ENCODE measurements at places on chromosomes 12 and 14.

DNA sequence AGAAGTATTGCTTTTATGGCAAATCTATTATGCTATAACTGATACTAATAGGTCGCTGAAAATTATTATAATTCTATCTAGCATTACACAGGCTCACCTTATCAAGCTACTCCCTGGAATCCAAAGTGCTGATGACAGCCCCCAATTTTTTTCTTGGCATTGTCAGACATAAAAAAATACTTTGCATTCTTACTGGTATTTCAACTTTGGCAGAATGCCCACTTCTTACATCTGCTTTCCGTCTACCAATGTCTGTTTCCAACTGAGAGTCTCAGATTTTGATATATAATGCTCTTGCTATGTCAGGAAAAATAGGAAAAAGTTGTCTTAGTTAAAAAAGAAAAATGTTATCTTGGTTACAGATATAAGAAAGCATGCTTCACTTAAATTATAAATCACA lies 615.4 kb downstream of the C12orf50 start:
- DNase-seq: peak; percentile 27

GRCh38 chr12:72468505-72468904 lies 196.3 kb downstream of the TRHDE start:
- DNase-seq: no peak

GRCh38 chr14:71721791-71722190 lies 210.4 kb upstream of the RGS6 start:
- no peak for DNase-seq

DNA sequence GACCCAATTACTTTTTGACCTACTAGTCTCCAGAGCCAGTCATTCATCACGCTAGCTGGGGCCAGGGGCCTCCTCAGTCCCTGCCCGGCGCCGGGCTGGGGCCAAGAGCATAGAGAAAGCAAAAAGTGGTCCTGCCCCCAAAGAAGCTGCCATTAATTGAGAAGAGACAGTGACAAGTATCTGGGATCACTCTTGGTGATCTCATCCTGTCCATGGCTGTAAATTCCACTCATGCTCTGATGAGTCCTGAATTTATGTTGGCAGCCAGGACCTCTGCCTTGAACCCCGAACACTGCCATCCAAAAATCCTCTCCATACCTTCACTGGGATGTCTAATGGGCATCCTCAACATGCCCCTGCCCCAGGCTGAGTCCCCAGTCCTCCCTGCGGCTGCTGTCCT lies 34.4 kb upstream of the DLK1 start:
- DNase-seq: no peak

- DNase-seq: no peak
These were observed 34.1 kb downstream of the CYP46A1 start for GRCh38 chr14:99718031-99718810.

DNA sequence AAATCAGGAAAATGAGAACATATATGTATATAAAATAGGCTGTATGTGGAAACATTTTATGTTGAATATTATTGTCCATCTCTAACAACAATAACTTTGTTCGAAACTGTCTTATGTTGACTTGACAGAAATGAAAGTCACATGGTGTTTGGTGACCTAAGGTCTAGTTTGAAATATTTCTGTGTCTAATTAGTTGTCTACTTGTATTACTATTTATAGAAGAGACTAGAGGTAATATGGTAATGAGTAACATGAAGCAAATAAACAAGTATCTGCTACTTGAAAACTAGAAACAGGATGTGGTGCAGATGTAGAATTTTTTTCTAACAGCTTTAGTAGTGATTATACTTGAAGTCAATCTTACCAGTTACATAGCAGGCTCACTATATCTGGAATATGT lies 3.9 kb downstream of the GPHN start:
- DNase-seq: no peak

- no peak for DNase-seq
These were observed 148.7 kb downstream of the DYRK2 start for GRCh38 chr12:67797185-67797741.

- DNase-seq: no peak
These were observed 8.3 kb upstream of the ERBB3 start for GRCh38 chr12:56071648-56072047.

DNA sequence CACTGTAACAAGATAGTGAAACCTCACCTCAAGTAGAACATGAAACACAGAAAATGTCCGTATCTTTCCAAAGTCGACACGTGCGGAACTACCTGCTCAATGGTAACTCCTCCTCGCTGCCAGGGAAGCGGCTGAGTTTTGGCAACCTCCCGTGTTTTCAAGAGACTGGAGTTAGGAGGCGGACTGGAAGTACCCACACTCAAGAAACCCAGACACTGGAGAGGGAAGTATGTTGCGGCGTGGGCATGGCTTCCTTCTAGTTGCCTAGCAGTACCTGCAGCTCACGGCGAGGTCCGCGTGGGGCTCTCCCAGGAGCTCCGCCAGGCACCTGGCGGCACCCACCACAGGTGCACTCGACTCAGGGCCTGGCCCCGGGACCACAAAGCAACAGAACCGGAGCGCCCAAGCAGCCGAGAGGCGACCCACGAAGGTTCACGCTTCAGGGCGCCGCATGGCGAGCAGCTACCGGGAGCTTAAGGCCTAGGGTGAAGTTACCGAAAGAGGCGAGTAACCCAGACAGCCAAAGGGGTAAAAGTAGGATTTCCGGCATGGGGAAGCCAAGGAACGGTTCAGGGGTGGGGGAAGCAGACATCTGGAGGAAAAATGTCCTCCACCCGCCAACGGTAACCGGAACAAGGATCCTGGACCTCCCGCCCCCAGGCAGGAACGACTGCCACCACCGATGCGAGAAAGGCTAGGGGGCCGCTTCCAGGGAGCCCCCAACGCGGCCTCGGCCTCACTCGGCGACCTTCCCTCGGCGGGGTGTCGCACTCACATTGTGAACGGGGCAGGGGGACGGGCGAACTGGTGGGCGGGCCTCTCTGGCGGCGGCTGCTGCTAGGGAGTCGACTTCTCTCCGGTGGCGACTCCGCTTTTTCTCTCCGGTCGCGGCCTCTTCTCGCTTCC lies 608 bp downstream of the PTGES3 start:
- peak; percentile 37 for DNase-seq

DNA sequence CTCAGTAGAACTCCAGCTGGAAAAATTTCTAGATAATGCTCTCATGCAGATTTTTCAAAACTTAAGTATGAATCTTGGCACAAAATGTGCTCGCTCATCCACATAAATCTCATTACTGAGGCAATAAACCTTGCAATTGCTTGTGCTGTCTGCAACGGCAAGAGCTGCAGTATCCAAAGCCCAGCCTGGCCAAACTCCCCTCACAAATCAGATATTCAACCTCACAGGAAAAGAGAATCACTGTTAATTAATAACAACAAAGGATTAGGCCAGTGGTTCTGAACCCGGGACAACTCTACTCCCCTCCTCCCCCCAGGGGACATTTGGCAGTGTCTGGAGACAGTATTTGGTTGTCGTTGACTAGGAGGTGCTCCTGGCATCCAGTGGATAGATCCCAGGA lies 19.2 kb upstream of the CORO1C start:
- DNase-seq: peak; percentile 69

DNA sequence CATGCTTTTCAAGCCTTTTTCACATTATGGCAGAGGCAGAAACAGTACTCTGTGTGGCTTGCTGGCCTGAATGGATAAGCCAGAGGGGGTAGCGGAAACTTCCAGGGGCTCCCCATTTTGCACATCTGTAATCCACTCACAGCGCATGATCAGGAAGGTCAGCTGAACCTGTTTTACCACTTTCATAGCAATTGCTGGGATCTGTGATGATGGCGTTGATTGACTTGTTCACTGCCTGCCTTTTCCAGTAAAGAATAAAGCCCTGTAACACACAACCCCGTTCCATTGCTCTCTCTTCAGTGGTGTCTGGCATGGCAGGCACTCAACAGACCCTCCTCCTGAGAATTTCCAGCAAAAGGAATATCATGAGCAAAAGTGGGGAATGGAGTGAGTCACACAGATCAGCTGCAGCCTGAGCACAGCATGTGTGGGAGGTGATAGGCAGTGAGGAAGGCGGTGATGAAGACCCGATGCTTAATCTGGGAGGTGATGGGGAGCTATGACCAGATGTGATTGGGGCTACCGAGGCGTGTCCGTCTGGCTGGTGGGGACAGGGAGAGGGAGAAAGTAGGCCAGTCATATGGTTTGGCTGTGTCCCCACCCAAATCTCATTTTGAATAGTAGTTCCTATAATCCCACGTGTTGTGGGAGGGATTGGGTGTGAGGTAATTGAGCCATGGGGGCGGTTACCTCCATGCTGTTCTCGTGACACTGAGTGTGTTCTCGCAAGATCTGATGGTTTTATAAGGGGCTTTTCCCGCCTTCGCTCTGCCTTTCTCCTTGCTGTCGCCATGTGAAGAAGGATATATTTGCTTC lies 44.7 kb upstream of the CHST11 start:
- no peak for DNase-seq

GRCh38 chr14:35934499-35934898 lies 108.4 kb downstream of the BRMS1L start:
- DNase-seq: no peak

- DNase-seq: no peak
These were observed 88.6 kb downstream of the NINJ2 start for GRCh38 chr12:574475-575128.

GRCh38 chr14:39218171-39218769 lies 15.4 kb upstream of the MIA2 start:
- DNase-seq: no peak

- no peak for DNase-seq
These were observed 38.9 kb downstream of the KCNC2 start for GRCh38 chr12:75170640-75171185.

- DNase-seq: no peak
These were observed 16.4 kb downstream of the NR1H4 start for GRCh38 chr12:100490056-100490455.

GRCh38 chr12:51972849-51973273 lies 21.4 kb downstream of the ACVR1B start:
- DNase-seq: no peak

GRCh38 chr14:94278731-94279130 lies 14.3 kb downstream of the SERPINA10 start:
- DNase-seq: no peak

DNA sequence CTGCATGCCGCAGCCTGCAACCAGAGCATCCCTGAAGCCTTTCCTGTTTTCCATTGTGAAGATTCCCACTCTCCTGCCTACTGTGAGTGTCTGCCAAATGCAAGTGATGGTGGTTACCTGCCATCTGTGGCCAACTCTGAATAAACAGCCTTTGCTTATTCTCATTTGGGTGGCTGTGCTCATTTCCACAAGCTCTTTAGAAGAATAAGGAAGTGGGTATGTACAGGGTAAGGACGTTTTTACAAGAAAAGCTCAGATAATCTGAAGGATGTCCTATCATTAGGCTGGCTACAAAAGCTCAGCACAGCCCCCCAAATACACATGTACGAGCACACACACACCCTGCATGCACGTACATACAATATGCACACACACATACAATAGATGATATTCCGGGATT lies 7.3 kb upstream of the RNASE1 start:
- no peak for DNase-seq

DNA sequence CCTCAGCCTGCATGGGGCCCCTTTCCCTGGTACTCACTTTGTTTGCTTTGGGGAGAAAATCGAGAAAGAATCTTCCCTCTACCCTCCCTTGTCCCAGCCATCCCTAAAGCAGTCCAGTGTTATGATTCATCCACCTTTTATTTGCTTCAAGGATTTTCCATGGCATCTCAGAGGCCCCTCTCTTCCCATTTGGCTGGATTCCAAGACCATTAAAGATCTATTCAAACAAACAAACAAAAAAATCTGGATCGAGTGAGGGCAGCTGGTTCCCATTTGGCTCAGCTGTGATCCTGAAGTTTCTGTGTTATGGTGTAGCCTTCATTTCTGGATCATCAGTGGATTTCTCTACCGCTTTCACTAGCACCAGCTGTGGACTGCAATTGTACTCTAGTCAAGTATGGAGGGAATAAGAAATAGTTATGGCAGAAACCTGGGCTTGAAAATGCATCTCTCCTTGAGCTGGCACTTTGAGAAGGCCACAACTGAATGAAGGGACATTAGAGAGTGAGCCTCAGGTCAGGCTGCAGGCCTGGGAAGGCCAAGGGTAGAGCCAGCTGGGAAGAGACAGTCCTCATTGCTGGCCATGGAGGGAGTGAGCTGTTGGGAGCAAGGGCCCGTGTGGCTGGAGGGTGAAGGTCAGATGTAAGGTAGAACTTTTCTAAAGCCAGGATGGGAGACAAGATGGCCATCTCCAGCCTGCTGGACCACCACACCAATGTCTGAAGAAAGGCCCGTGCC lies 13.7 kb downstream of the KRT71 start:
- peak; percentile 27 for DNase-seq

DNA sequence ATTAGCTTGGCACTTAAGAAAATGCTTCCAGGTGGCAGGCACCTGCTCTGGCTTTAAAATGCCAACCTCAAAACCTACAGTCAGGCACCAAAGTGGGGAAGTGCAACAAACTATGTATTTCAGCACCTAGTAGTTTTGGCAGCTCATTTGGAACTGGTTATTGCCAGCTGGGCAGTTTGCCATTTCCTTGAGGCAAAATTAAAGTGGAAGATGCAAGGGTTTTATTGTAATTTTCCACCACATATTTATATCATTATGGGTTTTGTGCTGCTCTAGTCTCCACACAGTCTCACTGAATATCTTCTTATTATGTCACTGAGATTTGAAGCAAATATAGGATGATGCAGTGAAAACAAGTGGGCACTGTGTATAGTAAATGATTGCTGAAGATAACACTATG lies 117.0 kb downstream of the PRKD1 start:
- DNase-seq: no peak

DNA sequence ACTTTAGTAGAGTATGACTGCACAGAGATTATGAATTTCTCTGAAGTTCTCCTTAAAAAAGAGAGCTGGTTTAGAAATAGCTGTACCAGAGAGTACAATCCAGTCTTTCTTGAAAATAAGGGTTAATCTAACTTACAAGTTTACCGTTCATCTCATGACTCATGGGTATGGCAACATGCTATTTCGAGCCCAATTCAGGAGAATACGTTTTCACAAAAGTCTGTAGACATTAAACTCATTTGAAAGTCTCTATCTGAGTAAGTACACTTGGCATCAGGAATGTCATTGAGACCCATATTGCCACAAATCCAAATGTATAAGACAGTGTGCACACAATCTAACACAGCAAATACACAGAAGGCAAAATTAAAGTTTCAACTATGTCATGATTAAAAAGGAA lies 160.5 kb downstream of the PIK3C2G start:
- DNase-seq: no peak

DNA sequence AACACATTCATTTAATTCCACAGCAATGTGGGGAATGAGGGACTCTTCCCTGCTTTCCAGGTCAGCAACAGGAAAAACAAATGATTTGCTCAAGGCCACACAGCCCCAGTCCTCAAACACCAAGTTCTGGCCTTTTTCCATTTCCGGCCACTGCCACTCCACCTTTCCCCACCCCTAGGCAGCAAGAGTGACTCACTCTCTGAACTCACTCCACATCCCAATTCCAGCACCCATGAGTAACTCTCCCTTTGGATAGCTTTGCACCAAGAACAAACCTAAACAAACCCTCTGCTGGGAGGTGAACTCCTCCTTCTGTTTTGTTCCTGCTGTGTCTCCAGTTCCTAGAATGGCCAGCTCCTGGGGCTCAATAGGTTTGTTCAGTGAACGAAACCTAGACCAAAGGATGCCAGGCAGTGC lies 30.4 kb upstream of the PLEKHG6 start:
- DNase-seq: no peak

GRCh38 chr14:35161231-35161630 lies 38.9 kb downstream of the PRORP start:
- DNase-seq: no peak

- DNase-seq: no peak
These were observed 81.0 kb downstream of the KTN1 start for GRCh38 chr14:55661029-55661428.

- DNase-seq: no peak
These were observed 18.1 kb upstream of the TMEM106C start for GRCh38 chr12:47945341-47945728.
